T follicular helper cell (primary cell): ENCODE measurements at places on chromosomes 5 and 9.

GRCh38 chr5:67731886-67732285 is 483.7 kb upstream of the PIK3R1 start:
- no peak for DNase-seq

- DNase-seq = no peak
Observed at GRCh38 chr5:158164296-158165047, 305.5 kb upstream of the CLINT1 start.

DNA sequence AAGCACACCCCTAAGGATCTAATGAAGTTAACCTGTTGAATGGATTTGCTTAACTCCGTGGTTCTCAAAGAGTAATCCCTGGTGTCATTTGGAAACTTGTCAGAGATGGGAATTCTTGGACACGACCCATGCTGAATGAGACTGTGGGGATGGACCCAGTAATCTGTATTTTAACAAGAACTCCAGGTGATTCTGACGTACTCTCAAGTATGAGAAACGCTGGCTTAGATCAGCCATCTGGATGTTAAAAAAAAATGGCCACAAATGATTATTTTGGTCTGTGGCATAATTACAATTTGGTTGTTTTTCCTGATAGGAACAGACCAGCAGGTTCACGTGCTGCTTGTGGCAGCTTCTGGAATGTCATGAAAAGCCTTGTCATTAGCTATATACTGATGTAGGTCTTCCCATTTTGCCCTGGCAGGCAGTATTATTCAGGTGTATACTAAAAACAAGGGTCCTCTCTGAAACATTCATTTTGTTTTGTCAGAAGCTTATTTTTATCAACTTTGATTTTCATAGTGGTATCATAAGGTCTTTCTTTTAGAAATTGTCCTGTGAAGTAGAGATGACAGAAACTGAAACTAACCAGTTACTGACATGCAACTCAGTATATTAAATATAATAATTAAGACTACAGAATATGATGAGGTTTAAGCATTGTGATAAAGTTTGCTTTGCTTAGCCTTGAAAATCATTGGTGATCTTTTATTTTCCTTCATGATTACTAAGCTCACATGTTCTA is 15.4 kb downstream of the CPEB4 start:
- no peak for DNase-seq

- DNase-seq = no peak
Observed at GRCh38 chr5:140664030-140664358, 710 bp upstream of the WDR55 start.

- DNase-seq = no peak
Observed at GRCh38 chr5:55988979-55989638, 5.7 kb downstream of the IL6ST start.
